T-cell (primary cell): ENCODE measurements at places on chromosomes 12 and 14. TPM values are rescaled to one million over a fixed set of nuclear protein-coding genes. Genes with fewer than 3 reads are reported as not detected.

KRT5 gene
- total RNA-seq, result not detected

CIROP gene
- total RNA-seq, result not detected

CCDC92 gene
- 30.5 TPM for total RNA-seq

GPR137C gene
- total RNA-seq, result 0.15 TPM
